ENCODE measurements at places on chromosomes 13 and 19.

DNA sequence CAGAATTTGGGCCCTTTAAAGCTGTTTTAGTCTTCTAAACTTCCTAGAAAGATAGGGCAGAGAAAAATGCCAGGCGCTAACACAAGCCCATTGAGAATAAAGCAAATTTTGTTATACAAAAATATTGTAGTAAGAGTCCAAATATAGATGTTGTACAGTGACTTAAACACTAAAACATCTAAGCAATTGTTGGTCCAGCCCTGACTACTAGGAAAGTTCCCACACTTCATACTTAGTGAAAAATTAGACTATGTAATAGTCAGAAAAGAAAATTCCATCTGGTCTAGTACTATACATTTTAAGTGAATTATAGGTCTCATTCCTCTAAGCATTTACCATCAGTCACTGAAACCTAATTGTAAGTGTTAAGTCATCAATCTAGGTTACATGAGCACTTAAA lies 1518.3 kb upstream of the SLC10A2 start:
- DNase-seq: no peak

DNA sequence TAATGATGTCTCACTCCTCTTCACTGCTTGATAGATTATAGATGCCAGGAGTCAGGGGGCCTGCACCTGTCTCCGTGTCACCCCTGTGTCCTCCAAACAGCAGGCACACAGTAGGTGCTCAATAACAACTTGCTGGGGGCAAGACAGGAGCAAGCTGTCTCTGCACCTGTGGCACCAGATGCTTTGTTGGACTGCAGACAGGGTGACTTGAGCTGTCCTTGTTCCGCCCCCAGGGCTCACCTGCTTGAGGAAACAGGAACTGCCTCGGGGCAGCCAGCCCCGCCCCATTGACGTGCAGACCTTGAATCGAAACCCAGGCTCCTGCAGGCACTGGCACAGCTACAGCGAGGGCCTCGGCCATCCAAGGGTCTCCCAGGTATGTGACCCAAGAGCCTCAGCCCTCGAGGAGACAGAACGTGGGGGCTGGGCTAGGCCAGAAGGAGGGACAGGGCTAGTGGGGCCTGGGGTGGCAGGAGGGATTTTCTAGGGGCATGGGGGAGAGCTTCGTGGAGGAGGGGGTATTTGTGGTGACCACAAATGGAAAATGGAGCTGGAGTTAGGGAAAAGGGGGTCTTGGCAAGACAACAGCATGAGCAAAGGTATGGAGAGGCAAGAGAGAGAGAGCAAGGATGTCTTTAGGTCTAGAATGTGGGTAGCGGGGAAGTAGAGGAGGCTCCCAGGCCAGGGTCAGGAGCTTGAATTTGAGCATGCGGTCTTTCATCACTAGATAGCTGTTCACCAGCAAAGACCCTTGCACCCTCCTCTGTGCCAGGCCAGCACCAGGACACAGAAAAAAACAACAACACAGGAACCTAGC lies at the start of gene HSH2D:
Gene HSH2D, plus strand, starts transcription at position 287 of the 817 bp plus-strand sequence. CDS start 5,066 bp downstream, outside the sequence.
- no peak for DNase-seq

- DNase-seq: no peak
Observed at GRCh38 chr13:93248627-93249047, 22.0 kb downstream of the GPC6 start.

DNA sequence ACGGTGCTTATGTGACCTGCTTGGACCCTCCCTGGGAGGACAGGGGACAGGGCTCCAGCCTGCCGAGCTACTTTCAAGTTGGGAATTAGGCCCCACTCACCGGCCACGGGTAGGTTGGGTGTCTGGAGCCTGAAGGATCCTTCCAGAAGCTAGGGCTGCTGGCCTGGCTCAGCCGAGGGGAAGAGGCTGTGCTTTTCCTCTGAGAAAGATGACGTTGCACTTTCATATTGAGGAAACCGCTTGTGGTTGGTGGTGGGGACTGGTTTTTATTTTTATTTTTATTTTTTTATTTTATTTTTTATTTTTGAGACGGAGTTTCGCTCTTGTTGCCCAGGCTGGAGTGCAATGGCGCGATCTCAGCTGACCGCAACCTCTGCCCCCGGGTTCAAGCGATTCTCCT lies at the start of gene TMEM150B:
Gene TMEM150B, minus strand, starts transcription at position 170 of the 400 bp plus-strand sequence. CDS start 4,305 bp downstream, outside the sequence.
- DNase-seq: no peak

GRCh38 chr19:38915329-38916321 lies 3.6 kb upstream of the CCER2 start:
- no peak for DNase-seq
